CD4-positive, alpha-beta T cell treated with Interleukin-4 for 4 hours (primary cell): ENCODE measurements at places on chromosomes 6 and 20.
A peak's percentile ranks its signal among the peaks of the same experiment; 100 is the strongest.

- no peak for DNase-seq
Measured at GRCh38 chr6:122005661-122006060, 393.8 kb upstream of the HSF2 start.

DNA sequence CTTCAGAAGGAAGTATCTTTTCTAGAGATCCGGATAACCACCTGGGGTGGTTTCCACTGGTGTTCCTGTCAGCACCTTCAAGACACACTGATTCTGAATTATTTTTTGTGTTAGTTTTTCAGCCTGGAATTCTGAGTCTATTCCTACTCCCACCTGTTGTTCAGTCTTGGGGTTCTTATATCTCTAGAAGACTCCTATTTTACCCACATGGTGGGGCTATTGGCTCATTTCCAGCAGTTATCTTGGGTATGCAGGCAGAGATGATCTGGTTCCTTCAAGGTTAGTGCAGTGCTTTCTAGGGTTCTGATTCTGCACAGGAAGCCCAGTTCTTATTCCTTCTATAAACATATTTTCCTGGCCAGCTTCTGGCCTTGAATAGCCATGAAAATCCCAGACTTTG is 175.6 kb upstream of the PDE7B start:
- DNase-seq: peak; percentile 49

- DNase-seq: no peak
Measured at GRCh38 chr20:63417738-63418120, 54.7 kb downstream of the KCNQ2 start.

DNA sequence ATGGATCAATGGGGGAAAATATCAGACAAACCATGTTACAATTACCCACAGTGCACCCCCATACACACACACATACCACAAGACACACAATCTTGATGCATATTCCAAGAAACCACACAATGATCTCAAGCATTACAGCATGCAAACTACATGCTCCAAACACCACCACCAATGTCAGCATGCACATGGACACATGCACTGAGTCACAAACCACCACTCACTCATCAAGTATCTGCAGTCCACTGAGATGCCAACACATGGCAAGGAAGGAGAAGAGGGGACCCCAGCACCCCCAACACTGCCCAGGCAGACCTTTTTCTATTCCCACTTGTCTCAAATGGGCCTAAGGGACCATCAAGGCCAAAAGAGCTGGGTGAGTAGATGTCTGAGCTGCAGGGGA is 91.6 kb downstream of the PREX1 start:
- no peak for DNase-seq

GRCh38 chr20:59032023-59032712 is at the start of gene ATP5F1E:
Gene ATP5F1E, minus strand, starts transcription at chr20:59032335. Its CDS starts 84 bp downstream, at chr20:59032251.
- peak; percentile 96 for DNase-seq

GRCh38 chr6:129749749-129750120 is 39.8 kb upstream of the ARHGAP18 start:
- DNase-seq: peak; percentile 70

DNA sequence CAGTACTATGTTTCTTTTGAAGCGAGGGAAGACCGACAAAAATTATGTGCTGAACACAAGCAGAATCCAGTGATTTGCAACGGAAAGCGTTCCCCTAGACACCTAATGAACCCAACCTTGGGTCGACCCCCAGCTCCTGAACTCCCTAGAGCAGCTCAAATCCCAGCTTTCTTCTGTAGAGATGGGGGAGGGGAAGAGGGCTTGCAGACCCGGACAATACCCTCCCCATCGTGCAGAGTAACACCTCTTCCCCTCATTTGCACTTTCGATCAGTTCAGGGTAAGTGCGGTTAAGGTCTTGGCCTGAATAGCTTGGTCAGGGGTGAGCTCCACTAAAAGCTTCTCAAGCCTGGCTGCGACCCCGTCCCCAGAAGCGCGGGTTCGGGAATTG is 404 bp downstream of the CEP162 start:
- no peak for DNase-seq

DNA sequence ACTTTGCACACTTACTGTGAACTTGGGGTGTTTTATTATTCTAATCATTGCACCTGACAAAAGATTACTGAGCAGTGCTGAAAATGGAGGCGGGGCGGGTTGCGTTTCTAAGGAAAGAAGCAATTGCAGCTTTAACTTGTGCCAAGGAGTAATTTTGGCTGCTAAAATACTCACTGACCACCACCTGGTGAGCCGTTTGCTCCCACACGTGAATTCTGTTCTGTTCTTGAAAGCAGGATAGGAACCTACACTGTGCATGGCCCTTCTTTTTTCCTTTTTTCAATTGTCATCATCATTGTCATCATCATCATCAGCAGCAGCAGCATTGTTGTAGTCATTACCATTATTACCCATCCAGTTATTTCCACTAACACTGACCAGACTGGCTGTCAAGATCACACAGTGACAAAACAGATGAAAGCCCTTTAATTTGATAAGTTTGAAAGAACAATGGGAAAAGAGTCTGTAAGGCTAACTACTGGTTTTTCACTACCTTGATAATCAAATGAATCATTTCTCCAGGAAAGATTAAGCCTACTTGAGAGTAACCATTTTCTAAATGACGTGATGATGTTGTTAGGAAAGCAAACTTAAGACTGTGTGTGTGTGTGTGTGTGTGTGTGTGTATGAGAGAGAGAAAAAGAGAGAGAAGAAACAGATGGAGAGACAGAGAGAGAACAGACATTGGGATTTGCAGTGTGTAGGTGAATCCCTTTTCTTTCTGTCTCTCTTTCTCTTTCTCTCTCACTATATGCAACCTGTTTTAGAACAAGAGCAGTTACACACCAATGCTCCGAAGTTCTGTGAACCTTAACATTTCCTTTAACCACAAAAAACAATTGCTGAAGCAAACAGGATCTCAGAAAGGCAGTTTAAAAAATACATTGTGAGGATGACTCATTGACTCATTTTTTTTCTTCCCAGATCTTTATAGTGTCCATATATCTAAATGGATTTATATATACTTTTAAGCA is 3.8 kb downstream of the RIPOR2 start:
- DNase-seq: peak; percentile 80

- no peak for DNase-seq
Measured at GRCh38 chr6:28211840-28212509, 13.1 kb upstream of the ZSCAN9 start.

GRCh38 chr6:158808941-158809678 is 10.1 kb downstream of the EZR start:
- DNase-seq: peak; percentile 69

GRCh38 chr20:50318710-50319109 is 128.1 kb downstream of the CEBPB start:
- no peak for DNase-seq

DNA sequence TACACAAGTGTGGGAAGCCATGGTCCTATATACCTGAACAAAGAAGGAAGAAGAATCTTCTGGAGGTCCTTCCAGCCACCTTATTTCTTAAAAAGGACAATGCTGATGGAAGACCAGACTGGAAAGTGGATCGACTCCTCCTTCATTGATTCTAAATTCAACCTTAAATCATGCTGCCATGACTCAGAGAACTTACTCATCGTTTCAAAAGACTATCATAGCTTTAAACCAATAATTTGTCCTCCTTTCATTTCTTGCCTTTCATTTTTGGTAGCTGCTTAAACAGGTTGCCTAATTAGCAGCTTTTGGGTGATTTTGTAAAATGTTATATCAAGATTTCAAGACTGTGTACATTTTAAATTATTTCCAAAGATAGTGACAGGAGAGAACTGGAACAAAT is 60.8 kb downstream of the RTN4IP1 start:
- no peak for DNase-seq

GRCh38 chr6:51562198-51562597 is 525.2 kb downstream of the PKHD1 start:
- no peak for DNase-seq

GRCh38 chr20:39630215-39630908 is 668.2 kb downstream of the DHX35 start:
- no peak for DNase-seq

- peak; percentile 22 for DNase-seq
Measured at GRCh38 chr6:151716526-151716932, 91.0 kb upstream of the ESR1 start.

DNA sequence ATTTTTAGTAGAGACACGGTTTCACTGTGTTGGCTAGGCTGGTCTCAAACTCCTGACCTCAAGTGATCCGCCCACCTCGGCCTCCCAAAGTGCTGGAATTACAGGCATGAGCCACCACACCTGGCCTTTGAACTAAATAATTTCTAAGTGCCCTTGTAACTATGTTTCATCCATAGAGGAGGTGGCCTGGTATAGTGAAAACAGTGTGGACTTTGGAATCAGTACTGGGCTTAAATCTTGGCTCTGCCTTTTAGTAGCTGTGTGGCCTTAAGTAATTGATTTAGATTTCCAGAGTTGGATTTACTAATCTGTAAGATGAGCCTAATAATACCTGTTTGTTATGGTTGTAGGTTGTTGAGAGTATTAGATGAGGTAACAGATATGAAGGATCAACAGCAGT is 14.2 kb upstream of the TGM3 start:
- no peak for DNase-seq

GRCh38 chr6:13913226-13914001 is 11.3 kb upstream of the RNF182 start:
- DNase-seq: no peak

DNA sequence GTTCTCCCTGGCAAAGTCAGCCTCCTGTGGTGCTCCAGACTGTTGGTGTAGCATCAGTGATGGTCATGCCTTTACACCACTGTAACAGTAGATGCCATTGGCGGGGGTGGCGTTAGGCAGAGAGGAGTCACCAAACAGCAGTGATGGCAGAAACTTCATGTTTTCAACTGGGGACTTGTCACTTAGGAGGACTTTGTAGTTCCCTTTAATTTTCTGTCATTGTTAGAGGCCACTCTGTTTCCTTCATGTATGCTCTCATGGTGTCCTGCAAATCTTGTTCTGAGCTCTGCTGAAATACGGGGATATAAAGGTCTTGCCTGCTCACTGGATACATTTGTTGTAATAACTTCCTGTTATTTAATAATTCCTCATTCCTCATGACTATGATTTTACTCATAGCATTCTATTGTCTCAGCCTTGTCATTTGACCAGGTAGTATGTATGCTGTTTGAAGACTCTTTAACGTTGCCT is 4.6 kb downstream of the MAP3K4 start:
- no peak for DNase-seq

DNA sequence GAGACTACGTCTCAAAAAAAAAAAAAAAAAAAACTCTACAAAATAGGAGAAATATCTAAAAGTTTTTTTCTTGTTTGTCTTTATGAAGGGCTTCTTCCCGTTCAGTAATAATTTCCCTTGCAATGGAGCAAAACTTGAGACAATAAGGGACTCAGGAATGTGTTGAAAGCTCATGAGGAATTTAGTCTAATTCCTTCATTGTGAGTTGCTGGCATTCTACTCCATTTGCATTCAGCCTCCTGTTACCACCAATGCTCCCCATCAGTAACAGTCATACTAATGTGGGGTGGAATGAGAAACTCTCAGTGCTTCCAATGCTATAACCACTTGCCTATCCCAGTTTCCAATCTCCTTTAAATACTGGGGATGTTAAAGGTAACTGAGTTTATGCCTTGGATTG is 576.7 kb upstream of the AGPAT4 start:
- DNase-seq: no peak

DNA sequence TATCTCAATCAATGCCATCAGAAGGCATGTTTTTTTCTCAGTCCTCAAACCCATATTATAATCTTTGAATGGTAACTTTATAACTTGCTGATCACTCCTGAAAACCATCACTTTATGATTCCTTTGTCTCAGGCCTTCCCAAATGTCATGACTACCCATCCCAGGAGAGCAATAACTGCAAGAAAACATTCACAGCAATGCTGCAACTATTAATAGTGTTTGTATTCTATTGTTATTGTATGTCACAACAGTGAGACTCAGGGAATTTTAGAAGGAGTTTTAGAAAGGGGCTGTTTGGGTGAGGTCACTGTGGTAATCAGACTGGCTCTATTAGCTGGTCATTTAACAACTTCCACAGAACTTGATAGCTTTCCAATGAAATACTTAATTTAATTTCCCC is 301.4 kb upstream of the TBX18 start:
- no peak for DNase-seq

GRCh38 chr6:4620284-4621151 is 155.7 kb upstream of the CDYL start:
- DNase-seq: no peak

- DNase-seq: peak; percentile 17
Measured at GRCh38 chr6:15623276-15624116, 39.3 kb downstream of the DTNBP1 start.

DNA sequence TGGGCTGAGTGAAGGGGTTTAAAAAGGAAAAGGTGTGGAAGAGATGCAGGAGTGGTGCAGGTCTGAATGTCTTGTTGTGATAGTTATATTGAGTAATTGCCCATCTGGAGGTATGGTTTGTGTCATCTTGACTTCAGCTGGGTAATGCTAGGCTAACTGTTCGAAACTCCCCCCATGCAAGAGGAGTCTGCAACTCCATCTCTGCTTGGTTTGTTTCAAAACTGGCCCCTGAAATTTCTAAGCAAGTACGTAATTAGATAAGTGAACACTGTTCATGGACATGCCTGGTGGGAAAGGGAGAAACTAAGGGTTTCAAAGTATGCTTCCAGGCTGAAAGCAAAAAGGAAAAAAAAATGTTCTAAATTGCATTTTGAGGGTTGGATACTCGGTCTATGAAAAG is 17.1 kb downstream of the TTK start:
- DNase-seq: no peak

GRCh38 chr6:2871953-2872352 is 30.3 kb upstream of the SERPINB1 start:
- DNase-seq: no peak
